Naive thymus-derived CD4-positive, alpha-beta T cell (primary cell): ENCODE measurements at places on chromosomes 6 and 20. TPM values are rescaled to one million over a fixed set of nuclear protein-coding genes. Genes with fewer than 3 reads are reported as not detected.

The GGTLC1 gene
- not detected in 2 replicates for total RNA-seq

The NOX3 gene
- not detected for total RNA-seq

The LY6G6D gene
- not detected for total RNA-seq

The GJA10 gene
- not detected for total RNA-seq

The B3GAT2 gene
- total RNA-seq: not detected in 2 replicates

GRCh38 chr6:52548353-52548713 lies 28.5 kb downstream of the TRAM2 start:
- H3K27ac ChIP-seq: no peak overlapping the region
- no peak for DNase-seq

- H3K27me3 ChIP-seq: no peaks in the 10 kb centered on the region
- peaks cover 20% of the 10 kb centered on the region for H3K4me1 ChIP-seq
- H3K36me3 ChIP-seq: no peaks in the 10 kb centered on the region
- H3K4me3 ChIP-seq: peak overlapping the region; percentile 52
- DNase-seq: no peak
- H3K27ac ChIP-seq: peak overlapping the region; percentile 59
Measured at GRCh38 chr20:53829724-53830521, 236.3 kb upstream of the ZNF217 start.

DNA sequence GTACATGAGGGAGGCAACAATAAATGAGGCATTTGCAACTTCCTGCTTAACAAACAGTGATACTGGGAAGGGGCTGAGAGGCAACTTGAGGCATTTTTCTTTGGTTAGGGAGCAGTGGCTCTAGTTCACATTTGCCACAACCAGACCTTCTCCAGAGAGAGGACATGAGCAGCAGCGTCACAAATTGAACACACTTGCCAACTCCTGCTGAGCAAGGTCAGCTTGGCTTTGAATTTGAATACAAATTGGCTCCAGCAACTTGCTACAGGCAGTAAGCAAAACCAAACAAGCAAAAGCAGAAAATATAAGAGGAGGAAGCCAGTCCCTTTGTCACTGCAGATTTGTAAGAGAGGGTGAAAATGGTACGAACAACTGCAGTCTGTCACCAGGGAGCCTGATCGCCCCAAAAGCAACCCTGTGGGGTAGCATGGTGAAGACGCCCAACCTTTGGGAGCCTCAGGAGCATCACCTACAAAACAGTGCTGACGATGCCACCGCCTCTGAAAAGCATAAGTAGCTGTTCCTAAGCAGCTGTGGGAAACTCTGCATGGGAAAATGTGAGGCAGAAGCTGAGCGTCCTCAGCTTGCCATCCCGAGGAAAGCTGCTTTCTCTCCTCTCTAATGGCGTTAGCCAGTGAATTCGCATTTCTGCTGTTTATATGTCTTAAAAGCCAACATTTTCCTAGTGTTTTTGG lies 378.7 kb downstream of the RNGTT start:
- DNase-seq: no peak
- no peaks in the 10 kb centered on the region for H3K4me1 ChIP-seq
- H3K4me3 ChIP-seq: no peak overlapping the region

- no peak overlapping the region for H3K4me3 ChIP-seq
- H3K36me3 ChIP-seq: no peaks in the 10 kb centered on the region
- DNase-seq: no peak
Measured at GRCh38 chr6:125732398-125732797, 17.0 kb upstream of the HEY2 start.

DNA sequence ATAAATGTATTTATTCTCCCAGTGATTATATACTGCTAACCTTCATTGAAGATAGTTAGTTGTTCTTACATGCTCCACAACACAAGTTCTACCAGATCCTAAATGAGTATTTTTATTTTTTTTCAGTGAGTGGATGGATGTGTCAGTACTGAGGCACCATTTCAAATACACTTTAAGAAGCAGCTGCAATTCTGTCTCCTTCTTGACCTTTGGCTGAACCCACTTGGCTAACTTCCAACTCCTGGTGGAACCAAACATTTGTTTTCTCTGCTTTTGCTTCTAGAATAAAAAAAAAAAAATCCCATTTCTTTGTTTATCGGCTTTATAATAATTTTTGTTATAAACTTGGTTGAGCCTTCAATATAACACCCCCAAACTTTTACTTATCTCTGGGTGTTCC lies 458.3 kb upstream of the MAP3K7 start:
- H3K27me3 ChIP-seq: no peaks in the 10 kb centered on the region
- no peaks in the 10 kb centered on the region for H3K4me1 ChIP-seq
- H3K4me3 ChIP-seq: no peak overlapping the region
- H3K27ac ChIP-seq: no peak overlapping the region

- H3K4me1 ChIP-seq: no peaks in the 10 kb centered on the region
- H3K27me3 ChIP-seq: no peaks in the 10 kb centered on the region
- H3K4me3 ChIP-seq: no peak overlapping the region
- no peak for DNase-seq
- H3K27ac ChIP-seq: no peak overlapping the region
Measured at GRCh38 chr20:21614980-21615379, 90.5 kb upstream of the PAX1 start.

- H3K4me1 ChIP-seq: no peaks in the 10 kb centered on the region
- no peaks in the 10 kb centered on the region for H3K27me3 ChIP-seq
- H3K4me3 ChIP-seq: no peak overlapping the region
- no peaks in the 10 kb centered on the region for H3K36me3 ChIP-seq
Measured at GRCh38 chr6:163683105-163683622, 268.6 kb downstream of the QKI start.

- H3K36me3 ChIP-seq: no peaks in the 10 kb centered on the region
- no peak for DNase-seq
- H3K4me1 ChIP-seq: no peaks in the 10 kb centered on the region
Measured at GRCh38 chr6:21332660-21333059, 260.9 kb upstream of the SOX4 start.

GRCh38 chr20:59003836-59004492 lies 3.1 kb downstream of the CTSZ start:
- H3K4me3 ChIP-seq: no peak overlapping the region
- H3K36me3 ChIP-seq: no peaks in the 10 kb centered on the region
- peak overlapping the region; percentile 10 for H3K27ac ChIP-seq
- DNase-seq: no peak
- no peaks in the 10 kb centered on the region for H3K27me3 ChIP-seq

DNA sequence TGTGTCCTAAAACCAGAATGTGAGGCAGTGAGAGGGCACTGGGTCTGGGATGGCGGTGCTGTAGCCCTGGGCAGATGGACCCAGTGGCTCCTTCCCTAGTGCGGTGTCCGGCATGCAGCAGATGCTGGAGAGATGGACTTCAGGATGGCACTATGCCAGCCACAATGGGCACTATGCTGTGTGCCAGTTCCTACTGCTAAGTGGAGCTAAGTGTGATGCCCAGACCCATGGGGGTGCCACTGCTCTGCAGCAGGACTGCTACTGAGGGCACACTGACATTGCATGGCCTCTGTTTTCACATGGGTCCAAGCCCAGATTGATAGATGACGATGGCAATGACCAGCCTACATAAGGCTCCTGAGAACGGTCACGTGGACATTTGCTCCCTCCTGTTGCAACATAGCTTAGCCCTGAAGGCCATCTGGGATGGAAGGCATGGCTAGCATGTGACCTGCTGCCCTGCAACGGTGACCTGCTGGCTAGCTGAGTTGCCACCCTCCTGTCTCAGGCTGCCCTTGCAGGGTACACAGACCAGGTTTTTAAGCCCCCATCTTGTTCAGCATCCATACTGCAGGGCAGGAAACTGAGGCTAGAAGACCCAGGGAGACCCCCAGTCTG lies 31.3 kb upstream of the KCNK16 start:
- no peaks in the 10 kb centered on the region for H3K27me3 ChIP-seq
- H3K4me1 ChIP-seq: no peaks in the 10 kb centered on the region
- no peak overlapping the region for H3K27ac ChIP-seq
- no peak overlapping the region for H3K4me3 ChIP-seq
- no peak for DNase-seq
- no peaks in the 10 kb centered on the region for H3K36me3 ChIP-seq

DNA sequence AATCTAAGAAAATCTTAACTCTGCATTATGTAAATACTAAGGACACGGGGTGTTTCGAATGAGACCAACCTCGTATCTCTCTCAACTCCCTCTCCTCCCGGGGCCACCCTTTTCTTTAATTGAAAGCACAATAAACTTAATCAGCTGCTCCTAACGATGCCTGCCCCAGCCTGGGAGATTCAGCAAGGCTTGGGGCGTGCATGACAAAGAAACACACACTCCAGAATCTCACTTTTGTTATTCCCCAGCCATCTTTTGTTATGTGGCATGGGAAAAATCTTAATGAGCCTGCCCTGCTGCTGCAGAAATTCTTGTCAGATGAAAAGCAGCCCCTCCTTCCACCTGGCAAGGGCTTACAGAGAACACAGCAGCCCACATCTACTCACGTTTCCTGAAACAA lies 117.4 kb downstream of the TTLL2 start:
- H3K4me1 ChIP-seq: no peaks in the 10 kb centered on the region
- no peak overlapping the region for H3K27ac ChIP-seq
- H3K4me3 ChIP-seq: no peak overlapping the region
- H3K36me3 ChIP-seq: no peaks in the 10 kb centered on the region
- H3K27me3 ChIP-seq: no peaks in the 10 kb centered on the region
